ENCODE measurements at places on chromosomes 12 and 14. TPM values are rescaled to one million over a fixed set of nuclear protein-coding genes. Genes with fewer than 3 reads are reported as not detected.
A peak's percentile ranks its signal among the peaks of the same experiment; 100 is the strongest.

DNA sequence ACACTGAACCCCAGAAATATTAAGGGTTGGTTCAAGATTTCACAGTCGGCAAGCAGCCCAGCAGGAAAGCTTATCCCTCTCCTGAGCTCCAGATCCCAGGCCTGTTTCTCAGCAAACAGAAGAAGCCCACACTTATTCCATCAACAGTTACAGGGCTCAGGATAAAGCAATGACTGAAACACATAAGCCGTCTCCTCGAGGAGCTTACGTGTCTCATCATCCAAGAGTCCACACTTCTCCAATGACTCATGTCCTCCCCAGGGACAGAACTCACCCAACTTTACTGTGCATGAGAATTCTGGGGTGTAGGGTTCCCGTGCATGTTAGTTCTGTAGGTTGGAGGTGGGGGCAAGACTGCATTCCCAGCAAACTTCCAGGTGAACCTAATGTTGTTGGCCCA, 31.2 kb downstream of the GSC start:
- peak; percentile 31 for DNase-seq

Gene ACRBP
- not detected for total RNA-seq

DNA sequence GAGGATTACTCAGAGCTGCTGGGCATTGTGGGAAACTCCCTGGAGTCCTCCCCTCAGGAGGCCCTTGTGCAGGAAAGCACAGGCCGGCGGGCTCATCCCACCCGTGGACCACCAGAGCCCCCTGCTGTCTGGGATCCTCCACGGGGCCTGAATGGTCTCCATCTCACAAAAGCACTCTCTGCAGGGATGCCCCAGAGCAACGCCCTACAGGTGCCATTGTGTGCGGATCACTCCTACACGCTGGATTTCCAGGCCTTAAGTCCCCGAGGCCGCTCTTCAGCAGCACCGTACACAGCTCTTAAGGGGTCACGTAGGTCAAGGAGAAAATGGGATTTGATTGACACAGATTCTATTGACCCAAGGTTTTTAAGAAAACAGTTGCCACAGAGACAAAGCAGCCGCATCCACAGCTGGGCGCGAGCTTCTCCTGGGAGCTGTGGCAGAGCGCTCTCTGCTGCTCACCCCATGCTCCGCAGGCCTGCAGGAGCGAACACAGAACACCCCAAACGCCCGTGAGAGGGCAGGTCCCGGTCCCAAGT, 36.7 kb upstream of the RIMBP2 start:
- DNase-seq = no peak

GRCh38 chr14:99393059-99393655, 87.5 kb downstream of the SETD3 start:
- DNase-seq = peak; percentile 38

Gene SSTR1
- not detected for total RNA-seq

DNA sequence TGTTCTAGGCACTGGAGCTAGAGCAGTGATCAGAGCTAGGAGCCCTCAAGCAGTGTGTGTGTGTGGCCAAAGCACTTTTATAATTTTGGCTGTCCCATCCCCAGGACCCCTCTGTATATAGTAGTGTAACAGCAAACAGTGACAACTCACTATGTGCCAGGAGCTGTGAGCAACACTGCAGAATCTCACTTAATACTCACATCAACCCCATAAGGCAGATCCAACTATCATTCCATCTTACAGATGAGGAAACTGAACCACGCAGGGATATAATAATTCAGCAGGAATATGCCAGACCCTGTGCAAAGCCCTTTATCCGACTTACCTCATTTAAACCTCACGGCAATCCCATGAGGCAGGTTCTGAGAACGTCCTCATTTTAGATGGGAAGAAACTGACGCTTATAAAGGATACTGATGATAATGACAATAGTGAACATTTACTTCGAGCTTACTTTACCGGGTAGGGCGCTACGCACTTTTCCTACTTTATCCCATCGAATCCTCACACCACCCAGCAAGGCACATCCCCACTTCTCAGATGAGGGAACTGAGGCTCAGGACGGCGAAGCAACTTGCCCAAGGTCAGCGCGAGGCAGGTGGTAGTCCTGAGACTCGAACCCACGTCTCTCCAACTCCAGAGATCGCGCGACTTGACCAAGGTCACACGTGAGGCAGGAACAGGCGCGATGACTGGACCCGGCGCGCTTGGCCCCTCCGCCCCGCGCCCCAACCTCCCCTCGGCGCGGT, 687 bp downstream of the RAB35 start:
- DNase-seq = peak; percentile 39

- no peak for DNase-seq
Measured at GRCh38 chr14:58739674-58740073, 101.9 kb downstream of the DACT1 start.

DNA sequence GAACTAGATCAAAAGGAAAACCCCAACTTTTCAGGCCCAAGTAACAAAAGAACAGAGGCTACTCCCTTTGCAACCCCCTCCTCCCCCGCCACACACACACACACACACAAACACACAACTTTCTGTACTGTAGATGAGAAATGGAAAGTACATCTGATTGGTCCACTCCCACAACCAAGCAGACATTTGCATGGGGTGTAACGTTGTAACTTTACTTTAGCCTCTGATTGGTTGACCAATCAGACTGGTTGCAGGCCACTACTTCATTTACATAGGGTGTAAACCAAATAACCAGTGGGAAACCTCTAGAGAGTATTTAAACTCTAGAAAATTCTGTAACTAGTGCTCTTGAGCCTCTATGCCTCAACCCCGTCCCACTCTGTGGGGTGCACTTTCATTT, 425.5 kb downstream of the GXYLT1 start:
- DNase-seq = no peak

Gene CIROP
- not detected for total RNA-seq

GRCh38 chr12:54437243-54437642, 18.2 kb upstream of the ITGA5 start:
- DNase-seq = no peak

GRCh38 chr14:99240627-99241324, 31.2 kb downstream of the BCL11B start:
- DNase-seq = no peak

Gene LHX5
- total RNA-seq = not detected

DNA sequence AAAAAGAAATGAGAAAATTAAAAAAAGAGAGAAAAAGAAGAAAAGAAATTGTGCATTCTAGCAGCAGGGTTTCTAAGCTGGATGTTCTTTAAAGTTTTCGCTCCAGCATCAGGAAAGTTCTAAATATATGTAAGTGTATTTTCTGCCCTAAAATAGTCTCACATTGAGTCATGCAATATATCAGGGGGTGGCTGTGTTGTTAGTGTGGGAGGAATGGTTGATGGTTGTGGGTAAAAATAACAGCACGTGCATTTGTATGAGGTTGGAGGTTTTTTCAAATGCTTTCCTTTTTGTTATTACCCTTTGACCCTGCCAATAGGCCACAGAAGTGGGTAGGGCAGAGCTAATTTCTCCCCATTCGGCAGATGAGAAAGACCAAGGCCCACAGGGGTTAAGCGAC, 65.1 kb upstream of the FBXO21 start:
- no peak for DNase-seq
